ENCODE measurements at places on chromosomes 5 and 9. TPM values are rescaled to one million over a fixed set of nuclear protein-coding genes. Genes with fewer than 3 reads are reported as not detected.

DNA sequence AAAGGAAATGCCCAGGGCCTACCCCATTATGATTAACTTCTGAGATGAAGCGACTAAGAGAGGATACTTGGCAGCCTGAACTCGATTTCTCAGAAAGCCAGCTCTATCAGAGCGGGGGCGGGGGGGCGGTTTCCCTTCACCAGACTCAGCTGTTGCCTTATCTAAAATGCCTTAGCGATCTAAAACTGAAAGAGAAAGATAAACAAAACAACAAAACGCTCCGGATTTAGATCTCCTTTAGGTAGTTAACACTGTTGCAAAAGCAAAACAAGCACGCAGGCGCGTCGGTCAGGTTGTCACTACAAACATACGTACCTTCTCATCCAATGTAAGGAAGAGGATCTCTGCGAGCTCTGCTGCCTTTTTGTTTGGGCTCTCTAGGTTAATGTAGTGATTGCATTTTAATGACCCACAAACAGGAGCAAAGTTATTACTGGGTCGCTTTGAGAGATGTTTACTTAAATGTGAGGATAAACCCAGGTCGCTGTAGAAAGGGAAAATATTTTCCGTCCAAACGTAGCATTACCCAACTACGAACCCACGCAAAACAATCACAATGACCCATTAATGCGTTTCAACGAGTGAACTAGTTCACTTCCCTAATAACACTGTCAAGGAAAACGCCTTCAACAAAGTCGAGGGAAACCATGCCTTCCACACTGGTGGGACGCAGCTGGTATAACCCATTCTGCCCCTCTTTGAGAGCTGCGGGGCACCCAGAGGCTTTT is 982 bp downstream of the EPB41L4A start:
- peak; percentile 41 for DNase-seq

DNA sequence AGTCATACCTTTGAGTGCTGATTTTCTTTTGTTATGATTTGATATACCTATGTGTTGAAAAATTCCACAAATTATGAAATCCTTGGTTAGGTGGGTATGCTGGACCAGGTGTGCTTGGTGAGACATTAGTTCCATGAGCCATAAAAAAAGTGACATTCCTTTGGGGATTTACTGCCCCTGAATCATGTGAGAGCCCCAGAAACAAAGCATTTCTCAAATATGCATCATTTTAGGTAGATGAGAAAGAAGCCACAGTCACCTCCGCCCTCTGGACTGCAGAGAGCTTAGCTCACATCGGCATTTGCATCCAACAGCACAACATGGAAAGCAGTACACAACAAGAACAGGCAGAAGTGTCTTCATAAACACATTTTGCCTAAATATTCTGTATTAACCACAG is 55.3 kb downstream of the DAP start:
- DNase-seq: no peak

- DNase-seq: no peak
These were observed 25.8 kb downstream of the ADAMTSL2 start for GRCh38 chr9:133560311-133560710.

GRCh38 chr5:154002511-154003020 is 36.1 kb downstream of the FAM114A2 start:
- peak; percentile 27 for DNase-seq

DNA sequence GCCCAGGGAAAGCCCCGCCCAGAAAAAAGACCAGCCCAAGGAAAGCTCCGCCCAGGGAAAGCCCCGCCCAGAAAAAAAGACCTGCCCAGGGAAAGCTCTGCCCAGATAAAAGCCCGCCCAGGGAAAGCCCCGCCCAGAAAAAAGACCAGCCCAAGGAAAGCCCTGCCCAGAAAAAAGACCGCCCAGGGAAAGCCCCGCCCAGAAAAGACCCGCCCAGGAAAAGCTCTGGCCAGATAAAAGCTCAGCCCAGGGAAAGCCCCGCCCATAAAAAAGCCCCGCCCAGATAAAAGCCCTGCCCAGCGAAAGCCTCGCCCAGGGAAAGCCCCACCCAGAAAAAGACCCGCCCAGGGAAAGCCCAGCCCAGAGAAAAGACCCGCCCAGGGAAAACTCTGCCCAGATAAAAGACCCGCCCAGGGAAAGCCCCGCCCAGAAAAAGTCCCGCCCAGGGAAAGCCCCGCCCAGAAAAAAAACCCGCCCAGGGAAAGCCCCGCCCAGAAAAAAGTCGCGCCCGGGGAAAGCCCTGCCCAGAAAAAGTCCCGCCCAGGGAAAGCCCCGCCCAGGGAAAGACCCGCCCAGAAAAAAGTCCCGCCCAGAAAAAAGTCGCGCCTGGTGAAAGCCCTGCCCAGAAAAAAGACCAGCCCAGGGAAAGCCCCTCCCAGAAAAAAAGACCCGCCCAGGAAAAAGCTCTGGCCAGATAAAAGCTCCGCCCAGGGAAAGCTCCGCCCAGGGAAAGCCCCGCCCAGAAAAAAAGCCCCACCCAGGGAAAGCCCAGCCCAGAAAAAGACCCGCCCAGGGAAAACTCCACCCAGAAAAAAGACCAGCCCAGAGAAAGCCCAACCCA is 11.9 kb downstream of the GRIN1 start:
- DNase-seq: no peak

GRCh38 chr5:1535646-1536045 is 11.9 kb upstream of the LPCAT1 start:
- no peak for DNase-seq

DNA sequence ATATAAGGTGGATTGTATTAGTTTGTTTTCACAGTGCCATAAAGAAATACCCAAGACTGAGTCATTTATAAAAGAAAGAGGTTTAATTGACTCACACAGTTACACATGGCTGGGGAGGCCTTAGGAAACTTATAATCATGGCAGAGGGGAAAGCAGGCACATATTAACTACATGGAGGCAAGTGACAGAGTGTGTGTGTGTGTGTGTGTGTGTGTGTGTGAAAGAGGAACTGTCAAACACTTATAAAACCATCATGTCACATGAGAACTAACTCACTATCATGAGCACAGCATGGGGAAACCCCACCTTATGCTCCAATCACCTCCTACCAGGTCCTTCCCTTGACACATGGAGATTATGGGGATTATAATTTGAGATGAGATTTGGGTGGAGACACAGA is 118.6 kb downstream of the SPEF2 start:
- no peak for DNase-seq

DNA sequence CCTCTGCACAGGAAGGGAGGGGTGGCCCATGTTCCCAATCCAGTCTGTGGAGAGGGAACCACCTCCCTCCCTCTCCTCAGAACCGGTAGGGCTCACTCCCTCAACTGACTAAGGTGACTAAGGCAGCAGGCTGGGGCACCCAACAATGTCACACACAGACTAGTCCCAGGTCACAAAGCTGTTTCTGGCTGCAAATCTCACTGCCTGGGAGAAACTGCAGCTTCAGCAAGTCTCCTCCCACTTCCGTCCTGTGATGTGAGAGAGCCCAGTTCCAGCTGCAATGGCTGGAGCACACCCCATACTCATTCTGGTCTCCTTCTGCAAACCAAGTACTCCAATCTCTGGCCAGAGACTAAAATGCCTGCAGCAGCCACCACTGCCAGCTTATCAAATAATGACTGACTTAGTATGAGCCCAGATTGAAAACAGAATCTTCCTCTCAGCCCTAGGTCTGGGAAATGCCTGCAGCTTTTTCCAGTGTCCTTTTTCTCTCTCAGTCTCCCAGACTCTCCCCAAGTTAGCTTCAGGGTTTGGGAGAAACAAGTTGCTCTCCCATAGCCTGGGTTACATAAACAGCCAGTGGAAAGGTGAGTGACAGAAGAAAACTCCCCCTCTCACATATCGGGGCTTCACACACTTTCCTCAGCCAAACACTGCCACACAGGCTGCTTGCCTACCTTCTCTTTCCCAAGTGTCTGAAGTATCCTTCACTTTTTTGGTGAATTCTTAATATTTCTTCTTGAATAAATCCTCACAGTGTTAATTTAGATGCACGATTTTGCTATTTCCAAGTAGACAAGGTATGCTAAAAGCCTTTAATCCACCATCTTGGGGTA is 247.4 kb upstream of the RASA1 start:
- peak; percentile 81 for DNase-seq

The ACOT12 gene
- total RNA-seq: not detected

The IFNA2 gene
- total RNA-seq: not detected

The SPINK6 gene
- total RNA-seq: not detected

The PCDHGA9 gene
- 6.2 TPM for total RNA-seq

The C5orf52 gene
- total RNA-seq: not detected

The CDKN2A gene
- total RNA-seq: 32.1 TPM
